Thyroid gland (tissue), 4 donors: ENCODE measurements at places on chromosomes 4 and X.

- no peak for DNase-seq
Measured at GRCh38 chr4:153010146-153010545, 74.0 kb downstream of the FHDC1 start.

GRCh38 chr4:6855692-6856297, 53.8 kb upstream of the TBC1D14 start:
- no peak for DNase-seq

- DNase-seq: no peak
Measured at GRCh38 chr4:147644471-147644870, 27.3 kb downstream of the TMEM184C start.

DNA sequence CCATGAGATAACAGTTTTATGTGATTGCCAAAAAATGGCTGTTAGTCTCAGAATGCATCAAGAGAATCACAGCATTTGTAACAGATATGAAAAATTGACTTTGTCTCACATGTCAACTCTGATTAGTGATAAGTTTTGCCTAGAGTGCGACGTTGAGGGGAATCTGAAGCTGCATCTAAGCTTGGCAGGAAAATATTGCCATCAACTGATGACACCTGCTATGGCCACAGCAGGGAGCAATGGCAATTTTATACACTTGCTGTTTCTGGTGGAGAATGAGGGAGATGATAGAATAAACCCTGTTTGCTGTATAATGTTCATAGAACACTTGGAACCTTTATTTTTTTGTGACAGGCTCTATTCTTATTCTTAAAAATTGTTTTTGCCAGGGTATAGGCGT, 205.4 kb upstream of the GNPDA2 start:
- DNase-seq: no peak

DNA sequence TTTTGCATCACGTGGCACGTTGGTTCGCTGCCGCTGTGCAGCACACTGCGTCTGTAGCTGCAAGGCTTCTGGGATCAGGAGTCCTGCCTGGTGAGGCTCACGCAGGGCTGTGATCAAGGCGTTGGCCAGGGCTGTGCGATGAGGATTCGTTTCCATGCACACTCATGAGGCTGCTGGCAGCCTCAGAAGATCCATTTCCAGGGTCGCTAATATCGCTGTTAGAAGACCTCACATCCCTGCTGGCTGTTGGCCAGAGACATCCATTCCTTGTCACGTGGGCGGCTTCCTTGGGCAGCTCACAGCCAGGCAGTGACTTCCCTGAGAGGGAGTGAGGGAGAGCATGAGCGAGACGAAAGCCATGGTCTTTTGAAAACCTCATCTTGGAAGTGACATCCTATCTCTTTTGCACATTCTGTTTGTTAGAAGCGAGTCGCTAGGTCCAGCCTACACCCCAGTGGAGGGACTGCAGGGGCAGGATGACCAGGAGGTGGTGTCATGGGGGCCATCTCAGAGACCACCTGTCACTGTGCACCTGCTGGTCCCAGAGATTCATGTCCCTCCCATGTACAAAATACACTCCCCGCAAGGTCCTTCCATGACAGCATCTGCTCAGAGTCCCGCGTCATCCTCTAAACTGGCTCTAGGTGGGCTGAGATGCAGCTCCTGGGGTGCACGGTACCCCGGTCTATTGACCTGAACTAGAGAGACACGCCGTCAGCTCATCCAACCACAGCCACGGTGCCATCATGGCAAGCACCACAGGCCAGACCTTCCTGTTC, 12.2 kb downstream of the RGS12 start:
- no peak for DNase-seq

GRCh38 chrX:69807400-69807799, 191.5 kb downstream of the EDA start:
- DNase-seq: no peak

DNA sequence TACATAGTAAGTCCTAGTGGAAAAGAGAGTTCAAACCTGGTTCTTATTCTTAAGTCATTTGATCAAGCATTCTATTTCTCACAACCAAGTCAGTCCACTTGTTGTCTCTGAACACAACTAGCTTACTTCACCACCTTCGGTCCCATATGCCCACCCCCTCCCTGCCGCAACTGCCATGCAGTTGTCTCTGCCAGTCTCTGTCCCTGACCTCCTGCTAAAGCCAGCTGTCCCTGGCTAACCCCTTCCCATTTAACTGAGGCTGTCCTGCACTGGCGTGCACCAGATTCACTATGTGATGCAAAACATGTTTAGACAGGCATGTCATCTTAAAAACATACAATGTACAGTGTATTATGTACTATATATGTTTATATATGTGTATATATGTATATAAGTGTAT, 12.7 kb downstream of the FRAS1 start:
- DNase-seq: no peak

- DNase-seq: no peak
Measured at GRCh38 chrX:130136496-130136895, 26.2 kb upstream of the ELF4 start.

GRCh38 chrX:129634541-129634940, 20.2 kb downstream of the APLN start:
- DNase-seq: no peak
